Activated gamma-delta T cell treated with anti-CD3 and anti-CD28 coated beads, Interleukin-2, amount 50 U/mL, for 16 hours (primary cell): ENCODE measurements at places on chromosomes 7 and 10.

DNA sequence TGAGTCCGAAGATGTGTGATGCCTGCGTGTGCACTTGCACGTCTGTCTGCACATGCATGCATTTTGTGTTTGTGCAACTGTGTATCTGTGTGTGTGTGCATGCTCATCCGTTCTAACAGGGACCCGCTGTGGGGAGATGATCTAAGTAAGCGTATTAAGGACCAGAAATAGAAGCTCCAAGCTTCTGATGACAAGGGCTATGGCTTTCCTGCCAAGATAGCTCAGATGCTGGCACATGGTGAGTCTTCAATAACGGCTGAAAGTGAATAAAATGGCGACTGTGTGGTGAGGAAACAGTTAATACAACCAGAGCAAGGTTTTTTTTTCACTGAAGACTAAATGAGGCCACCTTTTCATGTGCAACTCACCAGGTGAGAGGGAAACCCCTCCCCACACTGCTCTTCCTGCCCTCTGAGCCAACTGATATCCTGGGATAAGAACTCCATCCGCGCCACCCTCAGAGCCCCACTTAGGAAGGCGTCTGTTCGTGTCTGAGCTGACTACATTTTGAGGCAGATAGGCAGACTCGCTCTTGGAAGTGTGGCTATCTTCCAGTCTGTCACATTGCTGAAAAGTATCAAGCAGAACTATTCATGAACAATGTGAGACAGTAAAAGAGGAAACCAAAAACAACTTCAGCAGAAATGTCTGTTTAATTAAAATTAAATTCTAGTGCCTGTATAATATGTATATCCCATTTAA lies 47.4 kb upstream of the TCERG1L start:
- no peak for DNase-seq

DNA sequence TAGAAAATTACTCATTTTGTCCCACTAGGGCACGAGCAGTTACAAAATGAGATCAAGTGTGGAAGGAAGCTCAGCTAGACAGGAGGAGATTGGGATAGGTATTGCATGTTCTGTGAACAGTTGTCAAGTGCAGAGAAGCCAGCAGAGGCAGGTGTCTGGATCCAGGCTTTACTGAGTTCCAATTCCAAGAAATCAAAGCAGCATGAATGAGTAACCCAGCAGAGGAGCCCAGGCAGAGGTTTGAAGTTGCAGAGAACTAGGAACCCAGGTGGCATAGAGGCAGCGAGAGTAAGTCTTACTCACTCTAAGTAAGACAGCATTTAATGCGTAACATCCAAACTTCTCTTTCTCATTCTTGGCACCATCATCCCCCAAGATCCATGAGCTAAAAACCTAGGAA lies 11.8 kb downstream of the MRC1 start:
- DNase-seq: no peak

- no peak for DNase-seq
Observed at GRCh38 chr10:105807935-105808587, 1167.0 kb downstream of the SORCS3 start.

GRCh38 chr7:150449206-150449952 lies 1.1 kb upstream of the GIMAP8 start:
- no peak for DNase-seq

GRCh38 chr7:106840342-106840741 lies 24.7 kb upstream of the PIK3CG start:
- no peak for DNase-seq

DNA sequence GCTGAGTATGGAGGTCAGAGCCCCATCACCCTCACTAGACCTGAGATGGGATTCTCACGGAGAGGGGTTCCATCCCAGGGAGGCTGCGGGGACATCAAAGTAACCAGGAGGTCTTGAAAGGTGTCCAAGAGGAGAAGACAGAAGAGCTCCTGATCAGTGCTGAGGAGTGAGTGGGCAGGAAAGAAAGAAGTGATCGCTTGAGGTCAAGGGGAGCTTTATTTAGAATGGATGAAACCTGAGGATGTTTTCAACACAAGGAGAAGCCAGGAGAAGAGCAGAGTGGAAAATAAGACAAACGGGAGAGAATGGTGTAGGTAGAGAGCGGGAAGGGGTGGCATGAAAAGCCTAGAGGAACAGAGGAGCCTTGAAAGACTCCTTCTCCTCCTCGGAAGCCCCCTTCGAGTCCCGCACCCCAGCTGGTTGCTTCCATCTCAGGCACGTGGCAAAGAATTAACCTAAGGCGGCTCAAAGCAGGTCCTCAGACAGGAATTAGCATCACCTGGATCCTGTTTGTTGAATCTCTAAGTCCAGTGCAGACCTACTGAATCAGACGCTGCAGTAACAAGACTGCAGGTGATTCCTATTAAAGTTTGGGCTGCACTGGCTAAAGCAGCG lies 5.8 kb downstream of the SVIL start:
- no peak for DNase-seq
